Stimulated activated naive CD8-positive, alpha-beta T cell treated with anti-CD3 and anti-CD28 coated beads, Interleukin-15, Interleukin-2, amounts not matched to agents 100 U/mL and 50 U/mL, for 24 hours (primary cell): ENCODE measurements at places on chromosomes 3 and 15.

DNA sequence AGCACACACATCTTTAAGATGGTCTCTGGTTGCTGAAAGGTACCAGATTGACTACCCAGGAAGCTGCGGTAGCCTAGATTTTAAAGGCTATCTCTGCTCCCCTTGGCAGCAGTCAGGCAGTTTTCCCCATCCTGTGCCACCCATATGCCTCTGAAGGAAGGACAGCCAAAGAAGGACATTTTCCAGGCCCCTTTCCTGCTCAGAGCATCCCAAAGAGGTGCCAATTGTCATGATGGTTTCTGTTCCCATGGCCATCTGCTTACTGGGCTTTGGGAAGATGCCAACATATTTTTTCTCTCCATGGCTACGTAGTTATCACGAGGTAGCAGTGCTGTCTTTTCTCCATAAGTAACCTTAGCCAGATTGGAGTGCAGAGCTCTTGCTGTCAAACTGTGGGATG lies 39.7 kb downstream of the UNC13C start:
- DNase-seq: no peak

GRCh38 chr15:38073178-38073946 lies 138.9 kb downstream of the TMCO5A start:
- no peak for DNase-seq

DNA sequence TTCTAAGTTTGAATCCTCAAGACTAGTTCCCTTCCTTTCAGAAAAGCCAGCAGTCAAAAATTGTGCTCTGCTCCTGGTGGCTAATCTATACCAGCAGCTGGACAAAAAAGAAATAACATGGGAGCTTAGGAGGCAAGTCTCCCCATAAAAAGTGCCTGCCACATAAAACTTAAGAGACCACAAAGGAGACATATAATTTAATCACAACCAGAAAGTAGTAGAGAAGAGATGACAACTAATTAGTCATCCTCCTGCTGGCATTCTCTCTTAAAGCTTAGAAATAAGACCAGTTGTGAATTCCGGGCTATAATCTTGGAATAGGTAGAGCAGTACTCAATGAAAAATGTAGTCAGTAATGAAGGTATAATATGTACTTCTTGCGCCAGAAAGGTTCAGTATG lies 20.2 kb upstream of the IMPG2 start:
- no peak for DNase-seq

DNA sequence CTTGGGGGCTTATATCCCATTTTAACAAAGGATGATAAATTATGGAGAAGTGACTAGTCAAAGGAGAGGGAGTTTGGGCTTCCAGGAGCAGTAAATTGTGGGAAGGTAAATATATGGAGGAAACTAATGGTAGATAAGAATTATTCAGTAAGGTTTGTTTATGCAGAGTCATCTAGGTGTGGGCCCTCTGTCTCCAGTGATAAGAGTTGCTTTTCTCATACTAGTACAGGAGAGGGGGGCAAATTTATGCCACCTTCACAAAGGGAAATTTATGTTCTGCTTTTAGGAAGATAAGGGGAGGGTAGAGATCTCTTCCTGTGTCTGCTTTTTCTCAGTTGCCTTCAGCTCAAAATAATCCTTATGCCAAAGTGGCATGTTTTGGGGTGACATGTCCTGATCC lies 383.7 kb upstream of the PPP2R3A start:
- no peak for DNase-seq

GRCh38 chr3:10504171-10505049 lies 976 bp downstream of the ATP2B2 start:
- DNase-seq: no peak

- DNase-seq: no peak
These were observed 628.3 kb downstream of the ROBO1 start for GRCh38 chr3:79139395-79140068.

DNA sequence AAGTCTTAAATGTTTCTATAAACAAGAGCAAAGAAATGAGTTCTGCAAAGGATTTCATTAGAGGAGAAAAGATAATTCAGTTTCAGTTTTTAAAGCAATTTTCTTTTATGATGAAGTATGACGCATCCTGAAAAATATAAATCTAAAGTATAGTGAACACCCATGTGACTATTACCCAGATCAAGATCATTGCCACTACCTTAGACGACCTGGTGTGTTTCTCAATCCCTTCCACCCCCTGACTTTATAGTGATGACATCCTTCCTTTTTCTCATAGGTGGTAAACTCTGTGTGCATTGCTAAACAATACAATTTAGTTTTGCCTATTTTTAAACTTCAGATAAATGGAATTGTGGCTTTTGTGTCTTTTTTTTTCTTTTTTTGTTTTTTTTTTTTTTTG lies 8.4 kb downstream of the STT3B start:
- DNase-seq: no peak

DNA sequence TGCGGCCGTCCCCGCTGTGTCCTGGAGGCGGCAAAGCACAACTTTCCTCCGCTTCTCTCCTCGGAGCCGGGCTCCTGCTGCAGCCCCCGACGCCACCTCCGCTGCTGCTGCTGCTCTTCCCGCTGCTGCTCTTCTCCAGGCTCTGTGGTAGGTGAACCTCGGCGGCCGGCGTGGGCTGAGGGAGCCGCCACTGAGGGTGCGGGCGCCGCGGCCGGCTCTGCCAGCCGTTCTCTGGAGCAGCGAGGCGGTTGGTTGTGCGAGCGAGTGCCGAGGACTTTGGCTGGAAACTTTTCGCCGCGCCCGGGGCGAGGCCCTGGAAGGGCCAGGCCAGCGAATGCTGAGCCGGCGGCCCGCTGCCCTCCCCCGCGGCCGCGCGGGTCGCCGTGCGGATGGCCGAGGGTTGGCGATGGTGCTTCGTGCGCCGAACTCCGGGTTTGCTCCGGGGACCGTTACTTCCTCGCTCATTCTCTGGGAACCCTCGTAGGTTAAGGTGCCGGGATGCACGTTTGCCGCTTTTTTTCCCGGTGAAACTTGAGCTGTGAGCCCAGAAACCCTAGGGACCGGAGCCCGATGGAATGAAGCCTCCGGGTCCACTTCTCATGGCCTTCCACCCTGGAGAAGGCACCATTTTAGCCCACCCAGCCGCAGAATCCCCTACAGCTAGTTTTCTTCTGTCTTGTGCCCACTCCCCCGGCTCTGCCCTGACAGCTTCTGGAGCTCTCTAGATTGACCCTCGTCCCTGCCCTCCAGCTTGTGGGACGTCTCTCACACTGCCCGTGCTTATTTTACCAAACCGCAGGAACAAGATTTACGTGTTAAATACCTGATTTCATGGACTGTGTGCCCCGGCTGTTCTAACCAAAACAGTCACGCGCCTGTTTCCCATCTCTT lies 660 bp downstream of the NECTIN3 start:
- DNase-seq: peak; percentile 37
